ENCODE measurements at places on chromosomes 3 and 15. TPM values are rescaled to one million over a fixed set of nuclear protein-coding genes. Genes with fewer than 3 reads are reported as not detected.

Gene NDUFAF3
- polyA plus RNA-seq, result 48.3 TPM

GRCh38 chr3:138448631-138449030 is 14.2 kb downstream of the ESYT3 start:
- no peak for DNase-seq

DNA sequence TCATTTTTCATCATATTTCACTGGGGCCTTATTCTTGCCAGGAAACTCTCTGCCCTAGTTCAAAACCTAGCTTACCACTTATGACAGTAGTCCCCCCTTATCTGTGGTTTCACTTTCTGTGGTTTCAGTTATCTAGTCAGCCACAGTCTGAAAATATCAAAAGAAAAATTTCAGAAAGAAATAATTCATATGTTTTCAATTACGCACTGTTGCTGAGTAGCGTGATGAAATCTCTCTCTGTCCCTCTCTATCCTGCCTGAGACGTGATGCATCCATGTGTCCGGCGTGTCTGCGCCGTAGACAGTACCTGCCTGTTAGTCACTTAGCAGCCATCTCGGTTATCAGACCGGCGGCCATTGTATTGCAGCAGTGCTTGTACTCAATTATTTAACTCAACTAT is 369.9 kb upstream of the MCTP2 start:
- DNase-seq, result peak; percentile 26

GRCh38 chr3:58474348-58474911 is 17.5 kb upstream of the KCTD6 start:
- peak; percentile 66 for DNase-seq

Gene VPS33B
- 10.3 TPM for polyA plus RNA-seq

DNA sequence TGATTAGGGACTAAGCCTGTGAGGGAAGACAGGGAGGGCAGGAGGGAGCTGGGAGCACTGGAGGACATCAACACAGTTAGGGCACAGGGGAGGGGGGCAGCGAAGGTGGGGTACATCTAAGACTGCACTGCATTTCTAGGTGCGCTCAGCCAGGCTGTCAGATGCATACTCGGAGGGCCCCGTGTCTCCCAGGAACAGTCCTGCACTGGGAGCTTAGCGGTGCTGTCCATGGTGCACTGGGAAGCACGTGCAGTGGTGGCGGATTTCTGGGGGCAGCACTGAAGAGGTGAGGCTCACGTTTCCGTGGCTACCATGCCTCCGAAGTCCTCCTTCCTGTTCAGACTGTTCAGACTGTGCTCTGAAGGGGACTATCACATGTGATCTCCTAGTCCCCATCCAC is 54.4 kb downstream of the ROPN1B start:
- DNase-seq, result no peak

DNA sequence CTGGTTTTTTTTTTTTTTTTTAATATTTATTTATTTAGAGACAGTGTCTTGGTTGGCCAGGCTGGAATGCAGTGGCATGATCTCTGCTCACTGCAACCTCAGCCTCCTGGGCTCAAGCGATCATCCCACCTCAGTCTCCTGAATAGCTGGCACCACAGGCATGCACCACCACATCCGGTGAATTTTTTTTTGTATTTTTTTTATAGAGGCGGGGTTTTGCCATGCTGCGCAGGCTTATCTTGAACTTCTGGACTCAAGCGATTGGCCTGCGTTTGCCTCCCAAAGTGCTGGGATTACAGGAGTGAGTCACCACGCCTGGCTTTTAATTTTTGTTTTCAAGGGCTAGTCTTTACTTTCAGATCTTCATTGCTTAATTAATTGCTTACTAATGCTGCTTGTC is 13.1 kb downstream of the PCCB start:
- DNase-seq, result no peak

- no peak for DNase-seq
These were observed 93.8 kb upstream of the SLC4A7 start for GRCh38 chr3:27578032-27578431.

DNA sequence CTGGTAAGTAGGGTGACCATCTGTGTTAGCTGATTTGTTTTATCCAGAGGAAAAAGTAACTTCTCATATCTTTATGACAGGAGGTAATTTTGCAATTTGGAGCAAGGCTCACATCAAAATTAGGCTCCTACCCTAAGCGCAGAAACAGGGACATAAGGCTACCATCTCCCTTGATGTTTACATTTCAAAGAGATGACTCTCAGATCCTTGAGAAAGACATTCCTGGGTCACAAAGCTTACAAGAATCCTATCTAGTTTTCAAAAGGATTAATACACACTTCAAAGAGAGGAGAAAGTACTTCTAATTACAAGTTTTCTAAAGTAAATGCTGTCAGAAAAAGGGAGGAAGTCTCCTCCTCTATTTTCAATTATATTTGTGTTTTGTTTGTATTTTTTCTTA is 7.0 kb downstream of the ZPLD1 start:
- DNase-seq, result no peak

GRCh38 chr3:48845170-48845569 is 2.5 kb downstream of the PRKAR2A start:
- no peak for DNase-seq

Gene CATSPER2
- polyA plus RNA-seq, result 0.79 TPM

- peak; percentile 25 for DNase-seq
These were observed 588.7 kb upstream of the CBLB start for GRCh38 chr3:106457281-106458180.

DNA sequence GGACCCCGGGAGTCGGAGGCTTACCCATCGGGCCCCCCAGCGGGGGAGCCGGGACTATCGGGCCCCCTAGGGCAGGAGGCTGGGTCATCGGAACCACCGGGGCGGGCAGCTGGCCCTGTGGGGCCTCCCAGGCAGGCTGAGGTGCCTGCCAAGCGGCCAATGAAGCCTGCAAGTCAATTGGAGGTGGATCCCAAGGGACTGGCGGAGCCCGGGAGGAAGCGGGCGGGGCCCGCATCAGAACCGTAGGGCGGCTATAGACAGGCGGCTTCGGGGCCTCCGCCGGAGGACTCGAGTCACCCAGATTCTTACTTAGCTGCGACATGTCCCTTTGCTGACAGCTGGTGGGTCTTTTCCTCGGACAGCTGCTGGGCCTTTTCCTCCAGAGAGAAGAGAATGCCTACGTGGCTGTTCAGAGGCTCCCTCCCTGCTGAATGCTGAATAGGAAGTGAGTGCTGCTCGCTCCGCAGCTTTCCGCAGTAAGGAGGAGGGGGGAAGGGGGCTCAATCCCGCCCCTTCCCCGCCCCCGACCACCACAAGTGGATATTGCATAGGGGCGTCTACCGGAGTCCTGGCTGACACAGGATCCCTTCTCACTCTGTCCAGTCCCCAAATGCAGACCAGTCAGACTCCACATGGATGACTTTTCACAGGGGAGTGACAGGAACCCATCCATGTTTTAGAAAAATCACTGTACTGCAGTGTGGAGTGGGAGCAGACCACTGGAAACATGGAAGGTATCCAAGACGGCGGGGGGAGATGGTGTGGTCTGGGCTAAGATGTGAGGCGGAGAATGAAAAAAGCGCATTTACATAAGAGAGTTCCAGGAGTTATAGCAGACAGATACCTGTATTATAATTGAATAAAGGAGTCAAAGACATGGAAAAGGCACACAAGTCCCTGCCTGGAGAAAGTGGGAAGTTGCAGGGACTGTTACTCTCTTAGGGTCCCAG is at the start of gene MAGEL2:
TSS of gene MAGEL2 (minus strand) at position 447 of the 950 bp plus-strand sequence. CDS start at position 322, 125 bp downstream.
- DNase-seq, result peak; percentile 91

Gene UPK1B
- polyA plus RNA-seq, result 0.21 TPM

- no peak for DNase-seq
These were observed 5.5 kb upstream of the ONECUT1 start for GRCh38 chr15:52795464-52796227.

GRCh38 chr15:31453558-31454318 is 127.1 kb downstream of the KLF13 start:
- DNase-seq, result no peak

GRCh38 chr3:35658686-35659085 is 19.4 kb downstream of the ARPP21 start:
- no peak for DNase-seq

Gene TRPM1
- polyA plus RNA-seq, result 0.37 TPM

DNA sequence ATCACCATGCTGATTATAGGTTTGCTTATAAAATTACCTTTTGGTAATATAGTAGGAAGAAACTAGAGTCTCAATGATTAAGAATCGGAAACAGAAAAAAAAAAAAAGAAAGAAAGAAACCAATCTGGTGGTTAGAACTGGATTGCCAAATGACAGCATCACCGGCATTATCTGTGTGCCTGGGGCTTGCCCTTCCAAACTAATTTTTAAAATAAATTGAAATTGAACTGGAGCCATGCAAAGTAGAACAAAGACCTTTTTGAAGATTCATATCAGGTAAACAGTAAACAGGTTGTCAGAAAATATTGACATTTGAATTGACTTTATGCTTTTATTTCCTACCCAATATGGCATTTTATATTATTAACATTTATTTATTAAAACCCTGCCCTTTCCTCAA is 11.2 kb upstream of the CPB1 start:
- no peak for DNase-seq

- DNase-seq, result no peak
These were observed 48.4 kb upstream of the RPL35A start for GRCh38 chr3:197901626-197902025.

Gene IL17RD
- polyA plus RNA-seq, result 34.2 TPM
